ENCODE measurements at places on chromosomes 12 and 14. TPM values are rescaled to one million over a fixed set of nuclear protein-coding genes. Genes with fewer than 3 reads are reported as not detected.

Gene KRT75
- not detected for total RNA-seq

Gene SLC10A1
- not detected for total RNA-seq

Gene MORN3
- not detected for total RNA-seq

Gene SIX6
- total RNA-seq, result not detected
